ENCODE measurements at places on chromosomes 16 and 17. TPM values are rescaled to one million over a fixed set of nuclear protein-coding genes. Genes with fewer than 3 reads are reported as not detected.
A peak's percentile ranks its signal among the peaks of the same experiment; 100 is the strongest.

GRCh38 chr17:59752446-59752845 is 45.0 kb downstream of the VMP1 start:
- H3K4me1 ChIP-seq: peaks cover 9% of the 10 kb centered on the region
- H3K27me3 ChIP-seq: no peaks in the 10 kb centered on the region
- no peak overlapping the region for H3K27ac ChIP-seq
- no peak for DNase-seq
- H3K36me3 ChIP-seq: peaks cover 3% of the 10 kb centered on the region

DNA sequence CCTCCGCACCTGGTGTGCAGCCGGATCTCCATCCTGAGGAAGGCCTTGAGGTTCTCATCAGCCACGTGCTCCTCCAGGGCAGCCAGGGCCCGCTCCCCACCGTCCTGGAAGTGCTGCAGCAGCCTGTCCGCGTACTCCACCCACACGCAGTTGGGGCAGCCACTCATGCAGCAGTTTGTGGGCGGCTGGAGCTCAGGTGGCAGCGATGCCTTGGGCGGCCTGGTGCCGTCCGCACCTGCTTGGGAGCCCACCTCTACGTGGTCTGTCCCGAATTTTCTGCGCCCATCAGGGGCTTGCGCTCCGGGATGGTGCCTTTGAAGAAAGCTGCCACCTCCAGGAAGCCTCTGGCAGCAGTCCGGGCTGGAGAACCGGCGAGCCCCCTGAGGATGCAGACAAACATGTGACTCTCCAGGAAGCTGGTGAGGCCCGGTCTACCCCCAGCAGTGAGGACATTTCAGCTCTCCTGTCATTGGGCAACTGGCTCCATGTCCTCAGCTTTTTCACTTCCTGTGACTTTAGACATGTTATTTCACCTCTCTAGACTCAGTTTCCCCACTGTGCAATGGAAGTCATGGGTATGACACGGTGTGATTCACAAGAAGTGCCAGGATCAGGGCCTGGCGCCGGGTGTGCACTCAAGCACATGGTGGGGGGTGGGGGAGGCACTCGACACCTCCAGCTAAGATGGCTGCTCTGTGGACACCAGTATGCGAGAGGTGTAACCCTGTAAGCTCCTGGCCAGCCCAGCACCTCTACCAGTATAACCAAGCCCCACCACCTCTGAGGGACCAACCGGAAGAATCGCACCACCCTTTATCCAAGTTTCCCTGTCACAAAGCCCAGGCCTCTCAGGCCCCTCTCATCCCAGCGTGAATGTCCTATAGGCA is 957 bp downstream of the OXLD1 start:
- H3K27me3 ChIP-seq: no peaks in the 10 kb centered on the region
- H3K36me3 ChIP-seq: peaks cover 26% of the 10 kb centered on the region

DNA sequence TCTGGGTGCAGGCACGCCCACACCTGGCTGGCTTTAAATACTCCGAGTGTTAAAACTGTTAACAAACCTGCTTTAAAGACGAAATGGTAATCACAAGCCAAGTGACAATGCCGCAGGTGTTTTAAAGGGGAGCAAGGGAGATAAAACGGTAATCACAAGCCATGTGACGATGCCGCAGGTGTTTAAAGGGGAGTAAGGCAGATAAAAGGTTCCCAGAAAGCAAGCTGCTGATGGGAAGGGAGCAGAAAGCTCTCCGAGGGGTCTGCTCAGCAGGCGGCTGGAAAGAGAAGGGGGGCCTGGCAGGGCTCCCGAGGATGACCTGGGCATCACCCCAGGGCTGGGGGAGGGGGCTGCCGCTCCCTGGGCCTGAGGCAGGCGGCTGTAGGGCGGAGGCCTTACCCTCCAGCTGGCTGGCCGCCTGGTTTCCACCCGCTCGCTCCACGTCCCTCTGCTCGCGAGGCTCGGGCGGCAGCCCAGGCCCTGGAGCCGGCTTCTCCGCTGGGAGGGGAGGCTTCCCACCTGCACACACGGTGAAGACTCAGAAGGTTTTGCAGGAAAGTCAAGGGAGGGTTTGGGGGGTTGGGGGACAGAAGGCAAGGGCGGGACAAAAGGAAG is 12.1 kb downstream of the NDUFAF8 start:
- H3K4me1 ChIP-seq: peaks cover 41% of the 10 kb centered on the region
- no peaks in the 10 kb centered on the region for H3K27me3 ChIP-seq
- DNase-seq: peak; percentile 56
- no peak overlapping the region for H3K4me3 ChIP-seq

- no peaks in the 10 kb centered on the region for H3K27me3 ChIP-seq
- no peaks in the 10 kb centered on the region for H3K36me3 ChIP-seq
- peak overlapping the region; percentile 13 for H3K4me3 ChIP-seq
- DNase-seq: no peak
- H3K27ac ChIP-seq: peak overlapping the region; percentile 84
- peaks cover 54% of the 10 kb centered on the region for H3K4me1 ChIP-seq
These were observed 13.3 kb upstream of the SPOP start for GRCh38 chr17:49691086-49691676.

DNA sequence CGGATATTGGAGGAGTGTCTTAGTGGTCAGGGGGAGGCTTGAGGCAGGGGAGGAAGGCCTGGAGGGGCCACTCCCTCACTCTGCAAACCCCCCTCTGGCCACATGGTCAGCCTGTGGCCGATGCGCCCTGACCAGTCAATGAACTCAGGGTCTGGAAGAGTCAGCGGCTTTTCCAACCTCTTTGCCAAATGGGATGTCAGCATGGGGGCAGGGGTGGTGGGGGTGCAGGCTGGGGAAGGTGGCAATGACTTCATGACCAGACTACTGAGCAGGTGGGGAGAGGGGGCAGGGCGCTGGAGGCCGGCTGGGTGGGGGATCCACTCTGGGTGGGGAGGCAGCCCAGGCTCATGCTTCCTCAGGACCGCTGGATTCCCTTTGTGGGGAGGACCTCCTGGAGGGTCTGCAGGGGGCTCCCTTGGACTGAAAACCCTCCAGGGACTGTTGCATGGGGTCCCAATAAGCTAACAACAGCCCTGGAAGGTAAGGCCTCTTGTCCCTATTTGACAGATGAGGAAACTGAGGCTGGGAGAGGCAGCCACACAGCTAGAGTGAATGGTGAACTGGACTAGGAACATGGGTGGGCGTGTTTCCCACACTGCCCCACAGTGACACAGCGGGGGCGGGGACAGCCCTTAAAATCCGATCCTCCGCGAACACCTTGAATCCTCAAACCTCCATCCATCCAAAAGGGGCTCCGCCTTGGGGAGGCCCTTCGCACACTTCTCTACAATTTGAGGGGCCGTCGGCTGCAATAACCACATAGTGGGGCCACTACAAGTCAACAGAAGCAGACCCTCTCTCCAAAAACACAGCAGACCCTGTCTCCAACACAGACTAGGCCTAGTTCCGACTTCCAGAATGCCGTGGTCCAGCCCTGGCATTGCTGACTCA is 81.0 kb upstream of the TOB1 start:
- peak overlapping the region; percentile 92 for H3K27ac ChIP-seq
- no peaks in the 10 kb centered on the region for H3K27me3 ChIP-seq
- peaks cover 72% of the 10 kb centered on the region for H3K4me1 ChIP-seq
- DNase-seq: no peak
- H3K36me3 ChIP-seq: no peaks in the 10 kb centered on the region

GRCh38 chr17:74512036-74512435 is 19.2 kb downstream of the CD300LB start:
- H3K4me1 ChIP-seq: peaks cover 8% of the 10 kb centered on the region
- no peaks in the 10 kb centered on the region for H3K36me3 ChIP-seq
- H3K4me3 ChIP-seq: no peak overlapping the region
- peaks cover 28% of the 10 kb centered on the region for H3K27me3 ChIP-seq
- H3K27ac ChIP-seq: no peak overlapping the region

DNA sequence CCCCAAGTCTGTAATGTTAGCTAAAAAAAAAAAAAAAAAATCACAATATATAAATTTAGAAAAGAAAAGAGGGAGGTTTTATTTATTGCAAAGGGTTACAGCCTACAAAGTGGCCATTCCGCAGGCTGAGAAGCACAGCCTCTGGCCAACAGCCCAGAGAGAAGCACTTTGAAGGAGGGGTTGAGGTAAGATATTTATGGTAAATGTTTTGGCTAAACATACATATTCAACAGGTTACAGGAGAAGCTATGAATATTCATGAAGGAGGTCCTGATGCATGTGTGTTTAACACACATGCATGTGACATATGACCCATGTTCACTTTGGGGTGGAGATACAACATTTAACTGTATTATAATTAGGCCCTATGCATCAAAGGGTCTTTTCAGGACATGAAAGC is 158.5 kb downstream of the TMEM114 start:
- H3K4me3 ChIP-seq: no peak overlapping the region
- H3K27ac ChIP-seq: no peak overlapping the region
- H3K4me1 ChIP-seq: no peaks in the 10 kb centered on the region
- DNase-seq: no peak
- no peaks in the 10 kb centered on the region for H3K36me3 ChIP-seq

GRCh38 chr17:76946772-76947135 is 78.5 kb downstream of the MGAT5B start:
- DNase-seq: no peak
- H3K4me1 ChIP-seq: no peaks in the 10 kb centered on the region

- H3K36me3 ChIP-seq: no peaks in the 10 kb centered on the region
- peaks cover 86% of the 10 kb centered on the region for H3K27me3 ChIP-seq
- no peak overlapping the region for H3K27ac ChIP-seq
- no peak overlapping the region for H3K4me3 ChIP-seq
- DNase-seq: no peak
- H3K4me1 ChIP-seq: peaks cover 38% of the 10 kb centered on the region
These were observed 44.6 kb downstream of the SOX8 start for GRCh38 chr16:1026057-1026783.

- no peaks in the 10 kb centered on the region for H3K27me3 ChIP-seq
- no peak for DNase-seq
- no peaks in the 10 kb centered on the region for H3K36me3 ChIP-seq
- no peak overlapping the region for H3K4me3 ChIP-seq
These were observed 95.5 kb upstream of the GSE1 start for GRCh38 chr16:85517563-85518179.

- H3K36me3 ChIP-seq: no peaks in the 10 kb centered on the region
- H3K27ac ChIP-seq: no peak overlapping the region
- H3K27me3 ChIP-seq: peaks cover 94% of the 10 kb centered on the region
- no peak overlapping the region for H3K4me3 ChIP-seq
These were observed 3.3 kb upstream of the KRT35 start for GRCh38 chr17:41483991-41484826.

- H3K4me1 ChIP-seq: peaks cover 10% of the 10 kb centered on the region
- no peaks in the 10 kb centered on the region for H3K27me3 ChIP-seq
- no peak overlapping the region for H3K27ac ChIP-seq
- DNase-seq: no peak
These were observed 11.1 kb upstream of the TFAP4 start for GRCh38 chr16:4283939-4284338.

GRCh38 chr16:13305019-13305755 is 403.8 kb downstream of the SHISA9 start:
- no peaks in the 10 kb centered on the region for H3K36me3 ChIP-seq
- H3K27ac ChIP-seq: no peak overlapping the region
- peaks cover 29% of the 10 kb centered on the region for H3K27me3 ChIP-seq

Gene TTYH2
- 28.1 TPM for total RNA-seq

Gene RASL10B
- total RNA-seq: 18.4 TPM

Gene CEP295NL
- total RNA-seq: 0.55 TPM

Gene KRT12
- not detected for total RNA-seq

Gene ACBD4
- total RNA-seq: 6.4 TPM

Gene KRTAP3-2
- not detected for total RNA-seq

Data from left ventricle myocardium inferior (tissue), 1 donor.